ENCODE measurements at places on chromosomes 1 and 21.

- peak; percentile 65 for DNase-seq
Observed at GRCh38 chr1:113146242-113147072, 73.5 kb downstream of the LRIG2 start.

DNA sequence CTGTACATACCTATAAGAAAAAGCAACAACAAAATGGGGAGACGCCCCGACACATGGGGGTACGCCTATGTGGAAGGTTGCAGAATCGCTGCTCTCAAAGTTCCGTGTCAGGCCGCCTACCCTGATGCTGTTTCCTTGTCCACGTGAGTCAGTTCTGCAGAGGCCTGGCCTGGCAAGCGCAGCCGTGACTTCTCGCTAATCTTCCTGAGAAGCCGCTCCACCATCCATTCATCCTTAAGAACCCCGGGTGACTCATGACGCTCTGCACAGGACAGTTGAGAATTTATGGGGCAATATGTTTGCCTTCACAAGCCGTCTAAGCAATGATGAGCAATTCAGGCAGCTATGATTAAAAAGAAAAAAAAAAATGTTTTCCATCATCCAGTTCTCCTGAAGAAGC, 122.3 kb upstream of the TMPRSS2 start:
- no peak for DNase-seq

DNA sequence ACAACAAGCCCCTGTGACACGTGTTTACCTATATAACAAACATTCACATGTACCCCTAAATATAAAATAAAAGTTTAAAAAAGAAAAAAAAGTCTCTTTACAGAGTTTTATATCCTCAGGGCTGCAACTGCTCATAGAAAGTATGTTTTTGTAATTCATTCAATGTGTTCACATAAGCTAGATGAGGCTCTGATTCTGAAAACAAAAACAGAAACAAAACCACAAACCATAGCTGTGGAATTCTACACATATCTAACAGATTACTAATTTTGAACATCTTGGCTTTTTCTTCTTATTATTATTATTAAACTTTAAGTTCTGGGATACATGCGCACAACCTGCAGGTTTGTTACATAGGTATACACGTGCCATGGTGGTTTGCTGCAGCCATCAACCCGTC, 579.6 kb upstream of the ZRANB2 start:
- no peak for DNase-seq

GRCh38 chr1:31795801-31796621, 19.8 kb downstream of the SPOCD1 start:
- no peak for DNase-seq

GRCh38 chr1:235867903-235868469, 1.3 kb upstream of the LYST start:
- peak; percentile 12 for DNase-seq

GRCh38 chr1:197800379-197801110, 25.3 kb upstream of the DENND1B start:
- no peak for DNase-seq
